Activated CD4-positive, alpha-beta T cell treated with anti-CD3 and anti-CD28 coated beads for 48 hours (primary cell): ENCODE measurements at places on chromosomes 5 and 9.
A peak's percentile ranks its signal among the peaks of the same experiment; 100 is the strongest.

- no peak for DNase-seq
These were observed 60.6 kb downstream of the GRIN3A start for GRCh38 chr9:101677861-101678260.

DNA sequence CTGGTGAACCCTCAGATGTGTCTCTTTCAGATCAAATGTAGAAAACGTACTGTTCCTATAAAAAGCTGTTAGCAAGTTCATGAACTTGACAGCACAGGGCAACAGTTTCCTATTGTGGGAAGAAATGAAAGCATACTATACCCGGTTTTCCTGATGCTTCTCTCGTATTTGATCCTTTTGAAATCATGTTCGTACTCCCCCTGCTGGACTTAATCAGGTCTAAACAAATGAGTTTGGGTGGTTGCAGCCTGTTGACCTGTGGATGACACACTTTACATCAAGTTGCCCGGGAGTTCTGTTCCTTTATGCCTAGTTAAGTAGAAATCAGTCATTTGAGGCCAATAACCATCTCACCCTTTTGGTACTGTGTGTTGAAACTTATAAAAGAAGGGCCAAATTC is 1992.3 kb downstream of the MAT2B start:
- no peak for DNase-seq

- no peak for DNase-seq
These were observed 47.2 kb downstream of the MAST4 start for GRCh38 chr5:66643387-66643786.

- no peak for DNase-seq
These were observed 326.5 kb downstream of the CAAP1 start for GRCh38 chr9:26566141-26566540.

DNA sequence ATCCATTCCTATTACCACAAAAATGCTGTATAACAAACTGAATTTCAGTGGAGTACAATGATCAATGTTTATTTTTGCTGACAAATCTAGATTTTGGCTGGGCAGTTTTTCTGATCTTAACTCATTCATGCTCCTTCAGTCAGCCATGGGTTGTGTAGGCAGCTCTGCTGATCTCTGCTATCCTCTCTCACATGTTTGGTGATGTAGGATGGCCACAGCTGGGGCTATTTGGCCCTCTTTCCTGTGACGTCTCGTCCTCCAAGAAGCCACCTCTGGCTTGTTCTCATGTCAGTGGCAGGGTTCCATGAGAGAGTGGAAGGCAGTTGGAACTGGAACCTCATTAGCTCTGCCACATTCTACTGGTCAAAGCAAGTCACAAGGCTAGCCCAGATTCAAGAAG is 8.9 kb downstream of the NLN start:
- DNase-seq, result no peak

GRCh38 chr5:2757563-2758351 is 6.3 kb upstream of the IRX2 start:
- no peak for DNase-seq

- no peak for DNase-seq
These were observed 219.5 kb upstream of the IZUMO3 start for GRCh38 chr9:24765025-24765756.

- DNase-seq, result no peak
These were observed 97.5 kb downstream of the ZNF608 start for GRCh38 chr5:124648902-124649467.

DNA sequence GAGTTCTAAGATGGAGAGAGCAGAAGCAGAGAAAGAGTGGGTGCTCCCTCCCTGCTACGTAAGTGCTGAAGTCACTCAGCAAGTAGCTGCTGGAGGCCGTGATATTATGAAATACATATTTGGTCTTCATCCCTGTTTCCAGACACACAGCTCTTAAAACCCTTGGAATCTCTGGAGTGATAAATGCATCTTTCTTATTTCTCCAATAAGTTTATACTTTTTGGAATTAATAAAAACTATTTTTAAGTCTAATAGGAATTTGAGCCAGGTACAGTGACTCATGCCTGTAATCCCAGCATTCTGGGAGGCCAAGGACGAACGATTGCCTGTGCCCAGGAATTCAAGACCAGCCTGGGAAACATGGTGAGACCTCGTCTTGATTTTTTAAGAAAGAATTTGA is 60.6 kb downstream of the AUH start:
- no peak for DNase-seq

DNA sequence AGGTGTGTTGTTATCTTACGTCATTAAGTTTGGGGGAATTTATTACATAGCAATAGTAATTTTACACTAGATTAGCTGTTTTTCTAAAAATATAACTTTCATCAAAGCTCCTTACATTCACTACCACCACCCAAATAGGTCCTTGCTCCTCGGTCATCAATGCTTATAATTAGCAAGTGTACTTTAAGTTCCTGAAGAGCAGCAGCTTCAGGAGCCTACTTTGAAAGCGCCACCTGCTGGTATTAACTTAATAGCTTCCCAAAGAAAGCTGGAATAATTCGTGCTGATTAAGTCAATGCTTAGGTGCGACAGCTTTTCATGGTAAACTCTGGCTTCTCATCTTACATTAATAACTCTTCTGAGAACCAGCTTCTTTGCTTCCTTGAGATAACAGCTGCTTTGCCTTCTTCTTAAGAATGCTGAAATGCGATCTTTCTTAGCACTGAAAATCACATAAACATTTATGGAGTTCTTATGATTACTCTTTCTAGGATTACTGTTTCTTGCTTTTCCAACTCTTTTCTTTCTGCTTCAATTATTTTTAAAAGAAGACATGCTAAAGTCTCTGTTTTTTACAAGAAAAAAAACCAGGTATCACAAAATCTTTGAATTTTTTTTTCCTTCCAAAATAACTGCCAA is 10.0 kb upstream of the C5 start:
- peak; percentile 31 for DNase-seq

GRCh38 chr9:68643901-68644809 is 60.9 kb upstream of the PIP5K1B start:
- DNase-seq, result no peak

DNA sequence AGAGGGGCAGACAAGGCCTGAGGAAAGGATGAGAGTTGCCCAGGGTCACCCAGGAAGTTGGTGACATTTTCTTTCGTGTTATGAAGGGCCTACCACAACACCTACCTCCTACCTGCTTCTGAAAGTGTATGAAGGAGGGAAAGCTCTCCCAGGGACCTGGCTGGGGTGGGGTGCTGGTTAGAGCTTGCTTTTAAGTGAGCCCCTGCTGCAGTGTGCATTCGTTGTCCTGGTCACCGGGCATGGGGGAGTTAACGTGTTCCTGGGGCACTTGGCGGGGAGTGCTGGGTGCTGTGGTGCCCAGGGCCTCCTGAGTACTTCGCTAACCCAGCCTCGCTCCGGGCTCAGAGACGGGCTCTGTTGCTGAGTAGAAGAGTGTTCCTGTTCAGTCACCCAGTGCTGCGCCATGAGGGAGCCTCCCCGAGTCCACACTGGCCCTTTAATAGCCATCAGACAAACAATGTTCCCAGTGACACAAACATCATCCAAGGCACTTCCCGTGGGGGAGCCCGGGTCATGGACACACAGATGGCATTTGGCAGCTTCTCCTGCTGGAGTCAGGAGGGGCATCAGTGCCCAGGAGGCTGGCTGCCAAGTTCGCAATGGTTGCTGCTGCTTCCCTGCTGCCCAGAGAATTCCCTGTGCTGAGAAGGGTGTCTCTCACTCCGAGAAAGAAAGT is 85.7 kb downstream of the AMBP start:
- no peak for DNase-seq

DNA sequence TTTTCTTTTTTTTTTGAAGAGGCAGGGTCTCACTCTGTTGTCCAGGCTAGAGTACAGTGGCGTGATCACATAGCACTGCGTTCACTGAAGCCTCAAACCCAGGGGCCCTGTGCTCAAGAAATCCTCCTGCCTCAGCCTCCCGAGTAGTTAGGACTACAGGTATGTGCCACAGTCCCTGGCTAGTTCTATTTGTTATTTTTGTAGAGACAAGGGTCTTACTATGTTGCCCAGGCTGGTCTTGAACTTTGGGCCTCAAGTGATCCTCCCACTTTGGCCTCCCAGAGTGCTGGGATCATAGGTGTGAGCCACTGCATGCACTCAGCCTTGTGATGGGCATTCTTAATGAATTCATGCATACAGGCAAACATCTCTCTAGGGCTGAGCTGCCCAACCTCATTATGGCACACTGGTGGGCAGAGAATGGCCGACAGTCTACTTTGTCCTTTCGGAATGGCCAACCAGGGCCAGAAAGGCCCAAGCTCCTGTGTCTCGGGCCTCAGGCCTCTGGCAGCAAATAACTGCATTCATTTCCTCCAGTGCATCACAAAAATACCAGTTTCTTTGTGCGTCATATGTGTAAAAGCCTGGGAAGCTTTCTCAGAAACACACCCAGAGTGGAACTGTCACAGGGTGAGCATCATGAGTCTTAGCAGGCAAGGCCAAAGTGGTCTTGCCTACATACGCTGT is 27.2 kb downstream of the ANXA6 start:
- DNase-seq, result no peak

- DNase-seq, result no peak
These were observed 9.9 kb downstream of the SNCAIP start for GRCh38 chr5:122321921-122322320.

DNA sequence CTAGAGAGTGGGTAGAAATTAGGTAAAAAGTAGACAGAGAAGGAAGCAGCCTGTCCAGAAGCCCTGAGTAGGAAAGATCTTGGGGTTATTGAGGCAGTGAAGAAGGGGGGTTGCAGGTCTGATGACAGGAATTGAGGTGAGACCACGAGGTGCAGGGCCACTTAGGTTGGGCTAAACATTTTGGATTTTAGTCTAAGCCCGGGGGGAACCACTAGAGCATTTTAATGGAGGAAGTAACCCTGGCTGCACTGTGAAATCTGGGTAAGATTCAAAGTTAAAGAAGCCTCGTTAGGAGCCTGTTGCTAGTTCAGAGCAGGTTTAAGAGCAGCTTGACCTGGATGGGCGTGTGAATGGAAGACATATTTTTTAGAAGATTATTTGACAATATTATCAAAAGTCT is 38.3 kb downstream of the MAP3K1 start:
- no peak for DNase-seq
